ENCODE measurements at places on chromosomes 11 and 22.
A peak's percentile ranks its signal among the peaks of the same experiment; 100 is the strongest.

DNA sequence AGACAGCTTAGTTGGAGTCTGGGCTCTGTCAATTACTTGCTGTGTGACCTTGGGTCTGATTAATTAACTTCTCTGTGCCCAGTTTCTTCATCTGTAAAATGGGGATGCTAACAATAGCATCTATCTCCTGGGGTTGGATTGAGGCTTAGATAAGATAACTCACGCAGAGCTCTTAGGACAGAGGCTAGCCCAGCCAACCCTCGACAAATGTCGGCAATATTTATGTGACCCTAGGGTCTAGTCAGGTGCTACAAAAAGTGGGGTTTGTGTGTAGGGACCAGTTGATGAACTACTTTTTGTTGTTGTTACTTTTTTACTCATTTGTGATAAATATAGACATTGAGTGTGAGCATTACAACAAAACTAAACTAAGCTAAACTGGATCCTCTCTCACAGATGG, 22.4 kb downstream of the SYT13 start:
- DNase-seq = no peak

GRCh38 chr22:41308544-41308947, 7.2 kb downstream of the ZC3H7B start:
- no peak for DNase-seq

DNA sequence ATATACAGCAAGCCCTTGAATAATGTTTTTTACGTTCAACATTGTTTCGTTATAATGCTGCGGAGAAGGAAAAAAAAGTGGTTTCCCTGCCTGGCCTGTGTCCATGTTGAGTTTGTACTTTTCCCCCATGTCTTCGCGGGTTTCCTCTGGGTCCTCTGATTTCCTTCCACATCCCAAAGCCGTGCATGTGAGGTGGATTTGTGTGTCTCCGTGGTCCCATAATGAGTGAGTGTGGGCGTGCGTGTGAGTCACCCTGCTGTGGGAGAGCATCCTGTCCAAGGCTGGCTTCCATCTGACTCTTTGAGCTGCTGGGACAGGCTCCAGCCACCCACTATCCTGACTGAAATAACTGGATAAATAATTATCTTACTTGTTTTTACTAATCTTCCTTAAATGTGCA, 29.6 kb upstream of the SNX19 start:
- peak; percentile 42 for DNase-seq

- no peak for DNase-seq
Measured at GRCh38 chr11:94330789-94331188, 26.4 kb downstream of the IZUMO1R start.

DNA sequence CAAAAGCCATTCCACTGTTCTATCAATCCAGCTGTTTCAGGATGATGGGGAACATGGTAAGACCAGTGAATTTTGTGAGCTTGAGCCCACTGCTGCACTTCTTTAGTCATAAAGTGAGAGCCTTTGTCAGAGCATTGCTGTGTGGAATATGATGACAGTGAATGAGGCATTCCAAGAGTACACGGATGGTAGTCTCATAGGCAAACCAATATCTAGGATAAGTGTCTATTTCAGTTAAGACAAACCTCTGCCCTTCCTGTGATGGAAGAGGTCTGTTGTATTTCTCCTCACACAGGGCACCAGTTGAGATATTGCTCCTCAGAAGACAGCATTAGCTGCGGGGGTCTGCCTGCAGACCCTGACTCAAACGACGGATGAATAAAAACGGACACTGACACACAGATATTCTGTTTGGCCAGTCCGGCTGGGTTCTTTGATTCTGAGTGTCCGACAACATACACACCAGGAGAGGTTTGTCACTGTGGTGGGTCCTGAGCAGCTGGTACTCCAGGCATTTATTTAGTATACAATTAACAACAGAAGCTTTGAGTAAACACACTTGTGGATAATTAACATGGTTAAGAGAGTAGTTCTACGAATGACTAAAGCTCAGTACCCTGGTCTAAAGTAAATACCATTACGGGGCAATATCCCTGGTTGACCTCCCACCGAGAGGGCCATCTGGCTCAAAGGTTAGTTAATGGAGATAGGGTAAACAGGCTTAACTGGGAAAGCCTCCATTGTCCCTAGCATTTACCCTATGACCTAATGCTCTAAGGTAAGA, 121.7 kb downstream of the ZNF280B start:
- DNase-seq = no peak

DNA sequence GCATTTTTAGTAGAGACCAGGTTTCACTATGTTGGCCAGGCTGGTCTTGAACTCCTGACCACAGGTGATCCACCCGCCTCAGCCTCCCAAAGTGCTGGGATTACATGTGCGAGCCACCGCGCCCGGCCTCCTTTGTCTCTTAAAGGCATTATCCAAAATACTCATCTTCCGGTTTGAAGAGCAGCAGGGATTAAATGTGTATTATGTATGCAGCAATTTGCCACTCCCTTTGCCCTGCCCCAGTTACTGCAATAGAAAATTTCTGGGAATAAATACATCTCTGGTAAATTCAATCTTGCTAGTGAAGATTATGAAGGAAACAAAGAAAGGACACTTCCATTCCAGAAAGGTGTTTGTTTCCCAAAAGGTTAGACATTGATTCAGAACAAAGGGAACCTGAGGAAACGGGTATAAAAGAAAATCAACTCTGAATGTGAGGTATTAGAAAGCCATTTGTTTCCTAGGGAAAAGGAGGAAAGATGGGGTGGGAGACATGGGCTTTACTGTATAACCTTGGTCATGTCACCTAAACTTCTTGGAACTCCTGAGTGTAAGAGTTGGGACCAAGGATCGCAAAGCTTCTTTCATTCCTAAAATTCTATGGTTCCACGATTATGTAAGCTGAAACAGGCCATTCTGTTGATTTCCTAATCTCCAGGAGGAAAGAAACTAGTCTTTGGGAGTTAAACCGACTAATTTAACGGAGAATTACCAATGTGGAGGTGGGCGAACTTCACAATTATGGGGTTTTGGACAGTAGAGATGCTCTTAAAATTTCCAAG, 959 bp upstream of the HIPK3 start:
- DNase-seq = no peak

- no peak for DNase-seq
Measured at GRCh38 chr11:10496296-10496936, 41.4 kb downstream of the AMPD3 start.

- no peak for DNase-seq
Measured at GRCh38 chr11:72719144-72719543, 33.1 kb downstream of the ARAP1 start.

DNA sequence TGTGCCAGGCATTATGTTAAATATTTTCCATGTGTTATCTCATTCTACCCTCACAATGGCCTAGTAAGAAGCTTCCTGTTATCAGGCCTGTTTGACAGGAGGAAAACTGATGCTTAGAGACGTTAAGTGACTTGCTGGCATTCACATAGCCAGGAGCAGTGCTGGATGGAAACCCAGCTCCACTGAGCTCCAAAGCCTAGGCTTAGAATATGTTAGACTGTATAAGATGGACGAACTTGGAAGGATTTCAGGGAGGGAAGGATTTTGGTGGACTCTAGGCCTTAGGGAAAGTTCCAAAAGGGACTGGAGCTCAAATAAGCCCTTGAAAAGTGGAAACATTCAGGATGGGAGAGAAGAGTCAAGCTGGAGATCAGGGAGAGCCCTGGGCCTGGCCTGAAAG, 2.1 kb downstream of the CD44 start:
- peak; percentile 23 for DNase-seq

DNA sequence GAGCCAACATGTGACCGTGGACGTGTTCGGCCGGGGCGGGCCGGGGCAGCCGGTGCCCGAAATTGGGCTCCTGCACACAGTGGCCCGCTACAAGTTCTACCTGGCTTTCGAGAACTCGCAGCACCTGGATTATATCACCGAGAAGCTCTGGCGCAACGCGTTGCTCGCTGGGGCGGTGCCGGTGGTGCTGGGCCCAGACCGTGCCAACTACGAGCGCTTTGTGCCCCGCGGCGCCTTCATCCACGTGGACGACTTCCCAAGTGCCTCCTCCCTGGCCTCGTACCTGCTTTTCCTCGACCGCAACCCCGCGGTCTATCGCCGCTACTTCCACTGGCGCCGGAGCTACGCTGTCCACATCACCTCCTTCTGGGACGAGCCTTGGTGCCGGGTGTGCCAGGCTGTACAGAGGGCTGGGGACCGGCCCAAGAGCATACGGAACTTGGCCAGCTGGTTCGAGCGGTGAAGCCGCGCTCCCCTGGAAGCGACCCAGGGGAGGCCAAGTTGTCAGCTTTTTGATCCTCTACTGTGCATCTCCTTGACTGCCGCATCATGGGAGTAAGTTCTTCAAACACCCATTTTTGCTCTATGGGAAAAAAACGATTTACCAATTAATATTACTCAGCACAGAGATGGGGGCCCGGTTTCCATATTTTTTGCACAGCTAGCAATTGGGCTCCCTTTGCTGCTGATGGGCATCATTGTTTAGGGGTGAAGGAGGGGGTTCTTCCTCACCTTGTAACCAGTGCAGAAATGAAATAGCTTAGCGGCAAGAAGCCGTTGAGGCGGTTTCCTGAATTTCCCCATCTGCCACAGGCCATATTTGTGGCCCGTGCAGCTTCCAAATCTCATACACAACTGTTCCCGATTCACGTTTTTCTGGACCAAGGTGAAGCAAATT, 1.8 kb downstream of the FUT4 start:
- no peak for DNase-seq

DNA sequence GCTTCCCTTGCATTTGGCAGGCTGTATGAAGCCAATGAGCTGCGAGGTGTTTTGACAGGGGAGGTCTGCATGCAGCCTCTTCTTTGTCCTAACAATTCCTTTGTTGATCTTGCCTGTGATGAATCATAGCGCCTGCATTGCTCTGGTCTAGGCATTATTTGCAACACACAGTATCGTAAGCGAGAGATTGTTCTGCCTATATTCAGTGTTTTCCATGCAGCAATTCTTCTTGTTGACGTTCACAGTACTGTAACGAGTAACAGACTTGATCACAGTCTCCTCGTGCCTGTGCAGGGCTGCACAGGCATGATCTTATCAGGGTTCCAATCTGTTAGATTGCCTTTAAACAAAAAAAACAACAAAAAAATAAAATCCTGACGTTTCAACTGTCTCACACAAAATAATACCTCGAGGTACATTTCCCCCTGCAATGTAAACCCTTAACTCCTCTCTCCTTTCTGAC, 13.9 kb upstream of the ADSL start:
- DNase-seq = peak; percentile 75

DNA sequence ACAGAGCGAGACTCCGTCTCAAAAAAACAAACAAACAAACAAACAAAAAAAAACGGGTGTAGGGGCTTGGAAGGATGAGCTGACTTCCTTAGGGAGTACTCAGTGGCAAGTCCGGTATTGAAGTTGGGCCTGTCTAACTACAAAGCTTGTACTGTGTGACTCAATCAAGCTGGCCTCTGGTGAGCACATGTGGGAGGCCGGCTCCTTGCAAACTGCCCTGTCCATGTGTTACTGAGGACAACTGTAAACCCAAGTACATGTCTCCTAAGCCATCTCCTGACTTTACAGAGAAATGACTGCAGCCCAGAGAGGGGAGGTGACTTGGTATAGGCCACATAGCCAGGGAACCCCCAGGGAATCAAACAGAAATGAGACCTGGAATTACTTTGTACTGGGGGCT, 11.6 kb downstream of the RIBC2 start:
- no peak for DNase-seq

GRCh38 chr11:4191031-4191571, 96.5 kb downstream of the RRM1 start:
- DNase-seq = no peak

GRCh38 chr22:27299181-27300085, 502.1 kb downstream of the MN1 start:
- DNase-seq = peak; percentile 10

GRCh38 chr11:34929794-34930763, 13.7 kb downstream of the PDHX start:
- DNase-seq = no peak

DNA sequence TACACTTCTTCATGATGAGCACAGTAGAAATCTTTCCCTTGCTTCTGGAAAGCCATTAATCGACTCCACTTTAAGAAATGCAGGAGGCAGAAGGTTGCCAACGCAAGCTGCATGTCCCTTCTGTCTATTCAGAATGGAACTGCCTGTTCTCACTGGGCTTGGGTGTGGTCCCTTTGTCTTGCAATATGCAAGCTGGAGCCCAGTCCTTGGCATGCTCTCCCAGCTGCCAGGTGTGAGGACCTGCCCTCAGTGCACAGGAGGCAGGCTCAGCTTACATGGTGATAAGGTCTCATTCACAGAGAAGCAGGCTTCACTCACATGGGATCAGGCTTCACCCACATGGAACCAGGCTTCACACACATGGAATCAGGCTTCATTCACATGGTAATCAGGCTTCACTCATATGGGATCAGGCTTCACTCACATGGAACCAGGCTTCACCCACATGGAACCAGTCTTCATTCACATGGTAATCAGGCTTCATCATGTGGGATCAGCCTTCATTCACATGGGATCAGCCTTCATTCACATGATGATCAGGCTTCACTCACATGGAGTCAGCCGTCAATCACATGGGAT, 59.2 kb upstream of the USP47 start:
- no peak for DNase-seq

DNA sequence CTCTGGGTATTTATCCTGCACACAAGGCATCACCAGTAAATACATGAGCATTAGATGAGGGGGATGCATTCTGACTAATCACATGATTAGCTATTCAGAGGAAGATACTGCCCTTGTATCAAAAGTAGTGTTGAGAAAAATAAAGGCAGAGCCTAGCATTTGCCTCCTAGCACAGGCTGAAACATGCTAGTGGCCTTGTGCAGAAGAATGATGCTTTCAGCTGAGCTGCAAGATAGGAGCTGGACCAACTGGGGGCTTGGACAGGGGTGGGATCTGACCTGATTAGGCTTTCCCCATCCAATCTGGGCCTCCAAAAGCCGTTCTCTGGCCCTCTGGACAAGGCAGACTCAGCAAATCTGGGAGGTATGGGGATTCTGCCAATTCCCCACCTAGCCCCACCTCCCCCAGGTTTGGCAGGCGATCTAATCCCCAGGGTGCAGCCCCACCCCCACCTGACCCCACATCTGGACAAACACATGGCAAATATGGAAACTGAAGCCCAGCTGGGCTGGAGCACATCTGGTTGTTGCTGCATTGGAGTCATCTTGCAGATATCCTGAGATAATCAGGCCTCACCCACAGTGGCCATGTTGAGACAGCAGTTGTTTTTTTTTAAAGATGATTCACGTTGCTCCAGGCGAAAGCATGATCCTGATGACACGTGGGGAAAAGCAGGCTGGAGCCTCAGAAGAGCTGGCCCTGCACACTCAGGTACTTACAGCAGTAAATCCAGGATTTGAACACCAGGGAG, 4.4 kb upstream of the MISFA start:
- no peak for DNase-seq

DNA sequence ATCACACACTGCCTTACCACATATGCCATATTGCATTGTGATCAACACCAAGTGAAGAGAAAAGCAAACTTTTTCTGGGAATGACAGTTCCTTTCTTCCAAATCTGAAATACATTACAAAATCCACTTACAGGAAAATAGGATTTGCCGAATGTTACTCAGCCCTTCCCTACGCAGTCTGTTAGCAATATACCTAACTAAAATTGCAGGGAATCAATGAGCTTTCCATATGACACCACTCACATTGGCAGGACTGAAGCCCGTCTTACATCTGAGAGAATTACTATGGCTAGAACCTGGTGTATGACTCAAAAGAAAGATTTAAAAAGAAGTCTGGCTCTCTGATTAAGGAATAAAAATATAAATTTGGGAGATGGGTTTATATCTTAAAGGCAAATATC, 136.0 kb downstream of the LRRC4C start:
- DNase-seq = no peak

GRCh38 chr11:85762226-85762625, 48.7 kb downstream of the SYTL2 start:
- DNase-seq = no peak

- DNase-seq = peak; percentile 67
Measured at GRCh38 chr11:65078151-65078550, 5.7 kb downstream of the CDCA5 start.
